ENCODE measurements at places on chromosomes 2 and 18. TPM values are rescaled to one million over a fixed set of nuclear protein-coding genes. Genes with fewer than 3 reads are reported as not detected.

The SPP2 gene
- total RNA-seq = not detected

GRCh38 chr2:200364620-200365019, 58.1 kb downstream of the SPATS2L start:
- no peak for DNase-seq

GRCh38 chr2:197873293-197873701, 68.9 kb downstream of the PLCL1 start:
- no peak for DNase-seq

The RAD51AP2 gene
- total RNA-seq = not detected

GRCh38 chr2:160674146-160674750, 180.6 kb upstream of the RBMS1 start:
- DNase-seq = no peak

DNA sequence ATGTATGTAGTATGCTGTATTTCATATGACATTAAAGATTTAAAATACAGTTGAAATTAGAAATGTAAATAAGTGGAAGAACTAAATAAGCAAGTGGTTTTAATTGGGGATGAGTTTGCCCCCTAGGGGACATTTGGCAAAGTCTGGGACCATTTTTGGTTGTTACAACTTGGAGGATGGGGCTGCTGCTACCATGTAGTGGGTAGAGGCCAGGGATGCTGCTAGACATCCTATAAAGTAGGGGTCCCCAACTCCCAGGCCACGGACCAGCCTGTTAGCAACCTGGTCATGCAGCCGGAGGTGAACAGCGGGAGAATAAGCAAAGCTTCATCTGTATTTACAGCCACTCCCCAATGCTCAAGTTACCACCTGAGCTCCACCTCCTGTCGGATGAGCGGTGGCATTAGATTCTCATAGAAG, 27.9 kb upstream of the ASNSD1 start:
- no peak for DNase-seq
